Lower leg skin (tissue), 4 donors: ENCODE measurements at places on chromosomes 5 and 9. TPM values are rescaled to one million over a fixed set of nuclear protein-coding genes. Genes with fewer than 3 reads are reported as not detected.
A peak's percentile ranks its signal among the peaks of the same experiment; 100 is the strongest.

IGIP gene
- 10.4 TPM for total RNA-seq

LCN12 gene
- not detected for total RNA-seq

OR1L6 gene
- not detected for total RNA-seq

FCN2 gene
- total RNA-seq, result not detected

FRMPD1 gene
- 16.7 TPM for total RNA-seq

PKD2L2 gene
- total RNA-seq, result not detected

PCDHB6 gene
- total RNA-seq, result 1.3 TPM

BARHL1 gene
- total RNA-seq, result not detected

CAST gene
- total RNA-seq, result 460 TPM

GRCh38 chr9:136713550-136713949, 1.2 kb downstream of the DIPK1B start:
- no peak for DNase-seq

DNA sequence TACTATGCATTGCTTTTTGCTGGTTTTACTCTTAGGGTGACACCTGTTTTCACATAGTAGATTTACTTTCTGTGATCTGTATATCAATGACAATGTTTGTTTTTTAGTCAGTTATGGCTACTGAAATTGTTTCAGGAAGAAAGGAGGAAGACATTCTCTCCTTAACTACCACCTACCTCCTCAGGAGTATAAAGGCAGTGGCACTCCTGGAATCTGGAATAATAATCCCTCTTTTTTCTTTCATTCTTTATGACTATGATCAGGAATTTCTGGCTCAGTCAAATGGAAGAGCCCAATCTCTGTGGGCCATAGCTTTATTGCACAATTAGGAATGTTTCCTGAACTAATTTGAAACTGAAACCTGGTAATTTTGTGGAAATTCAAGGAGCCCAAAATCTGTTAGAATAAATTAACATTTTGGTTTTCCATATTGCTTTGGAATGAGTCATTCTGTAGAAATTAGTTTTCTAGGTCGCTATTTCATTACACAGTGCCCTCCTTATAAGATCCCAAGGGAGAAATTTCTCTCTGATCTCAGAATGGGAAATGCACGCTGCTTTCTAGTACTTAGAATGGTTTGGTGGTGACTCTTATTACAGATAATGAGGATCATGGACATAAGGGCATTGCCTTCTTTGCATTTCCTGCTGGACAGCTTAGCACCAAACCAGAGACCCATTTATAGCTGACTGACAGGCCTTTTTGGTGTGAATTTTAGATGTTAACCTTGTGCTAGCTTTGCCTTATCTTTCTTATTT, 95.3 kb upstream of the VLDLR start:
- no peak for DNase-seq

- no peak for DNase-seq
These were observed 100.7 kb upstream of the ERBIN start for GRCh38 chr5:65825408-65826328.

DNA sequence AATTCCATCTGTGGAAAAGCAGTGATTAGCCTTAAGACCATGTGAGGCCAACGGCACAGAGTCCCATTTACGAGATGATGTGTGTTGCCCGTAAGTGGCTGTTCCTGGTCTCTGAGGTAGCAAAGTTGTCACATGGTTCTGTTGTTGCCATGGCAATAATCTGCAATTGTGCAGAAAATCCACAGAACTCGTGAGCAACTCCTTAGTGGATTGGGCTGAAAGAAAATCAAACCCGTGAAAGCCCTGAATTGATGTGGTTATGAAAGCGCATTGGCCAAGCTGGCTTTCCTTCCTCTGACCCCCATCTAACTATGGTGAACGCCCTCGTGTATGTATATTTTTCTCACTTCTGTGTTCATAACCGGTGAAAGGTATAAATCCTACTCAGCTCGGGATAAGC, 614.7 kb downstream of the EBF1 start:
- DNase-seq, result no peak

DNA sequence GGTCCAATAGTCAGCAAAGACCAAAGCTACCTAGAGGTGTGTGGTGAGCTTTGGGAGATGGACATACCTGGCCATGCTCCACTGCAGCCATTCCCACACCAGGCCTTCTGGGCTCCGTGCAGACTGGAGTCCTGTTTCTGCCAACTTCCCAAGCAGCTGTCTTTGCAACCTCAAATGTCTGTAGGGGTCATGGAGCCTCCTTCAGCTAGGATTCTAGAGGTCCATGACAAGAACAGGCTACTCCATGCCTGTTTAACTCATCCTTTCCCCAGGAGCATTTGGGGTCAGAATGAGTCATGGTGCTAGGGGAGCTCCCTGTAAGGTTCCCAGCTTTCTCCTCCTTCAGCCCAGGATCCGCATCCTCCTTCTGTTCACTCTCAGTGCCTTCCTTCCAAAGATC, 17.1 kb downstream of the VPS13A start:
- DNase-seq, result no peak

GRCh38 chr9:129164246-129164930, 13.7 kb downstream of the IER5L start:
- peak; percentile 67 for DNase-seq

GRCh38 chr5:132268769-132269551, 11.5 kb downstream of the PDLIM4 start:
- DNase-seq, result peak; percentile 85

- DNase-seq, result no peak
These were observed 15.3 kb downstream of the GPR107 start for GRCh38 chr9:130069048-130069447.

- peak; percentile 80 for DNase-seq
These were observed 74.2 kb downstream of the SHB start for GRCh38 chr9:37994639-37995347.

- no peak for DNase-seq
These were observed 60.6 kb downstream of the TNFSF15 start for GRCh38 chr9:114745108-114745848.

GRCh38 chr9:129761293-129761900, 8.6 kb upstream of the PTGES start:
- no peak for DNase-seq

GRCh38 chr9:77594963-77595362, 53.2 kb downstream of the GNA14 start:
- no peak for DNase-seq

GRCh38 chr5:90824436-90824835, 265.8 kb downstream of the ADGRV1 start:
- DNase-seq, result no peak

- DNase-seq, result no peak
These were observed 62.7 kb upstream of the PCA3 start for GRCh38 chr9:76701441-76702039.

DNA sequence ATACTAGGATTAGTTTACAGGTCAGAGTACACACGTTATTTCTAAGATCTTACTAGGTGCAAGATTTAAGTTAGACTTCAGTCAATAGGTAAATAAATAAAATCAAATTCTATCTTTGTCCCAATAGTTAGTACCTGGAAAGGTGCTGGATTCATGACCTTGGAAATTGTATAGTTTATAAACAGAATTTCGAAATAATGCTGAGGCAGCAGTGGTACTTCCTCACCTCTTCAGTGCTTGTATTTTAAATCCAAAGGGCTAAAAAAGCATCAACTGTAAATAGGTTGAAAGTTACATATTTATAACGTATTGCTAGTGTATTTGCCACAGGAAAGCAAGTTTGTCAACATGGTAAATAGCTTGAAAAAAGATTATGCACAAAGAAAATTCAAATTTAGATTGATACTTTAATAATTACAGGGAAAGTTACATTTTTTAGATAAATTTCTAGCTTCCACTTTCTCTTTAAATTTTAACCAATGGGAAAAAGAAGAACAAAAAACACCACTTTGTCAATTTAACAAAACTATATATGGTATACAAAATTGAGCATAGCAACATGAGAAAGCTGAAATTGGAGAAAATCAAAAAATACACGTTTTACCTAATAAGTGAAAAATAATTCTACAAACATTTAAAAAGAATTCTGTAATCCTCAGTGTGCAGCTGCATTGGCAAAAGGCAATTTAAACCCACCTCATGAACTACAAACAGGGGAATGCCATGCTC, 46.5 kb downstream of the NR3C1 start:
- no peak for DNase-seq

- no peak for DNase-seq
These were observed 339.7 kb upstream of the CLINT1 start for GRCh38 chr5:158198636-158199035.

DNA sequence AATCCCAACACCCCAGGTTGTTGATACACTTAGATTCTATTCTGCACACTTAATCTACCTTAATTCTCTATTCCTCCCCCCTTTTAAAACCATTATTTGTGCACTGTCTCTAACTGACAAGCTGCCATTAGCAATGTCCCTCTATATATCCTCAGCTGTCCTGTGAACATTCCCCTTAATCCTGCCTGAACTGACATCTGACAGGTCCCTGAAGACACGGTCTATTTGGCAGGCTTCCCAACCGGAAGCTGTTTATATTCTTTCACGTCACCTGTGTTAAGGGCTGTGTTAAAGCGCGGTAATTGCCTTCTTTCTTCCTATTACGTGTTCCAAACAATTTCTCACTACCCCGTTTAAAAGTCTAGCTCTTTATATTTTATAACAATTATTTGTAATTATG, 277.3 kb downstream of the CDH9 start:
- DNase-seq, result no peak

- no peak for DNase-seq
These were observed 588.9 kb downstream of the NR2F1-AS1 start for GRCh38 chr5:92992073-92992472.

DNA sequence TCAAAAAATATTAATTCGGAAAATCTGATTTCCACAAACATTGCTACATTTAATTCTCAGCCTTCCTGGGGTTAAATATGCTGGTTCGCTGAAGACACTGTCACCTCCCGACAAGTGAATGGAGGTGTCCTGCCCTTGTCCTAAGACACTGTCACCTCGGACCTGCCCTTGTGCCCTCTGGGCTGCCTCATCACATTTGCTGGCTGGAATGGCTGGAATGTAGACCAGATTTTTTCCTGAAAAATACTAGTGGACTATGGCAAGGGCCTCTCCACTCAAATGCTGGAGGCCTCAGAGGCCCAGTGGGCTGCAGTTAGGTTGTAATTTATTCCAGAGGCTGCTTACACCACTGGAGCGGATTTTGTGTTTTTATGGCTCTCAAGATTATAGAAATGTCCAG, 28.2 kb downstream of the CACNA1B start:
- DNase-seq, result peak; percentile 31

DNA sequence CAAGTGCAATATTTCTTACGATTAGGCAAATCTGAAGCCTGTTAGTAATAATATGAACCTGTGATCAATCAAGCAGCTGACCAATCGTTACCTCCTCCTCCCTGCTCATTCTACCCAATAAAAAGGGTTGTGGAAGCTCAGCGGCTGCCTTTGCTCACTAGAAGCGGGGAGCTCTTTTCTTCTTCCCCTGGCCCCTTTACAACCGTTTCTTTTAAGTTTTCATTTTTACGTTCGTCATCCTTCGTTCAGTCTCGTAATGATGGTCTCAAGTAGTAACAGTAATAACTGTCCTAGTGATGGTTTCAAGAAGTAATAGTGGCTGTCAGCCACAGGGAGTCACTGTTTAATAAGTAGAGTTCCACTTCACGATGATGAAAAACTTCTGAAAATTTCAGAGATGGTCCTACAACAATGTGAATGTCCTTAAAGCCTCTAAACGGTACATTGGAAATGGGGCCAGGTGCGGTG, 6.2 kb downstream of the UGT3A2 start:
- no peak for DNase-seq

- no peak for DNase-seq
These were observed 254.2 kb upstream of the MEF2C start for GRCh38 chr5:89137148-89137547.

- no peak for DNase-seq
These were observed 40.9 kb downstream of the CETN3 start for GRCh38 chr5:90368454-90369246.

GRCh38 chr5:80763211-80763610, 108.4 kb upstream of the DHFR start:
- no peak for DNase-seq

DNA sequence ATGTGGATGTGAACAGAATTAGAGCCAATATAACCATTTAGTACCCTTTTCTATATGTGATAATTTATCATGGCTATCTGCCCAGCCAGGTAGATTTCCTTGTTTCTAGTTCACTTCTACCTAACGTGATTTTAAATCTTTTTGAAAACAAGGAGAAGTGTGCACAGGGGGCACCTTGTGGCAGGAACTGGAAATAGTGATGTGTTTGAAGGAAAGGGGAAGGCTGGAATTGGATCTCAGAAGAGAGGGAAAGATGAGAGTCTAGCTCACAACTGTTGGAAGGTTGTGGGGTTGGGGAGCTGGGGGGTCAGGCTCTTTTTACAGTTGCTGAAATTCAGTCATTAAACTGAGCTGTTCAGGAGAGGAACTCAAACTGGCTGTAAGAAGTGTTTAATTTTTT, 219.5 kb downstream of the KCTD16 start:
- no peak for DNase-seq

- no peak for DNase-seq
These were observed 28.7 kb upstream of the ZSWIM6 start for GRCh38 chr5:61303346-61303745.
